ENCODE measurements at places on chromosomes 5 and 9.

DNA sequence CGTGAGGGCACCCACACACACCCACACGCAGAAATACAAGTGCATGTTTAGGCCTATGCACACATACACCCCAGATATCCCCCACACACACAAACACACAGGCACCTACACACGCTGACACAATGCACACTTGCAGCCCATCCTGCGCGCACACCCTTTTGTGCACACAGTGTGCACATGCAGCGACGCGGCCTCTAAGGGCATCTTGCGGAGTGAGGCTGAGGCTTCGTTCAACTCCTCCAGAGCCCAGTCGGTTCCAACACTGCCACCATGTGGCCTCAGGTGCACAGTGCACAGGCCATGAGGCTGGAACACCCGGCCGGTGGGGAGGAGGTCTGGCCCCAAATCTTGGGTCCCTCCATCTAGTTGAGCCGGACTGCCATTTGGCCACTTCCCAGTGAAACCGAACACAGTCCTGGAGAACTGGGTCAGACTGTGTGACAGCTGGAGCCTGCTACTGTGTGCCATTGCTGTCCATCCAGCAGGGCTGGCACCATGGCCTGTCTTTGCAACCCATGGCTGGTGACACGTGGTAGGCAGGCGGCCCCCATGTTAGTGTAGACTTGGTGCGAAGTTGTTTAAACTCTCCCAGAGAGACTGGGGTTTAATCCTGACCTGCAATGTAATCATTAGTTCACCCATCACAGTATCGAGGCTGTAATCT is 97.7 kb upstream of the MVB12B start:
- DNase-seq: peak; percentile 87

GRCh38 chr5:8288334-8288733 is 419.4 kb downstream of the MTRR start:
- DNase-seq: no peak

DNA sequence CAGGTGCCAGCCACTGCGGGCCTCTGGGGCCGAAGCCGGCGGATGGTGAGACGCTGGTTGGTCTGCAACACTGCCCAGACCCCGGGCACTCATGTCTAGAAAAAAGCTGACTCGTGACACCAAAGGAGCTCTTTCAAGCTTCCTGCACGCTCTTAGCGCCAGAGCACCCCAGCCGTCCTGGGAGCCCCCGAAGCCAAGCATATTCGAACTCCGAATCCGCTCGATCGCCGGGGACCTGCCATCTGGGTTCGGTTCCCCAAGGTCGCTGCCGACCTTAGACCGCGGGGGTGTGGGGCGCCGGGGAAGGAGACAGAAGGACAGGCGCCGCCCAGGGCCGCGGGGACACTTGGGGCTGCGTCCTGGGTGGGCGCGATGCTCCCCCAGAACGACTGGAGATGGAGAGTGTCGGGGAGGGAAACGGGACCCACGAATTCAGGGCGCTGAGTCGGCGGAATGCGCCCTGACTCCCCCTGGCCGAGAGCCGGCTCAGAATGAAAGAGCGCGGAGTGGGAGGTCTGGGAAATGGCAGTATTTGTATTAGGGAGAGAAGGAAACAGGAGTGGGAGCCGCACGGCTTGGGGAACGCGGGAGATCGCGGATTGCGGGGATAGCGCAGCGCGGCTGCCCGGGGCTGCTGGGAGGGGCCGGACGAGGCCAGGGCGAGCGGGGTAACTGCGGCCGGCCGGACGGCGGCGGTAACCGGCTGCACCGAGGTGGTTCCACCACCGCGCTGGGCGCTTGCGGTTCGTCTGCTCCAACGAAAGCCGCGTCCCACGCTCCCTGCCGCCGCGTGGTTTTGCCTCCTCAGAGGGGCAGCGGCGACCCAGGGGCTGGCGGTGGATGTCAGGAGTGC is 20.1 kb upstream of the MARCHF6 start:
- no peak for DNase-seq

DNA sequence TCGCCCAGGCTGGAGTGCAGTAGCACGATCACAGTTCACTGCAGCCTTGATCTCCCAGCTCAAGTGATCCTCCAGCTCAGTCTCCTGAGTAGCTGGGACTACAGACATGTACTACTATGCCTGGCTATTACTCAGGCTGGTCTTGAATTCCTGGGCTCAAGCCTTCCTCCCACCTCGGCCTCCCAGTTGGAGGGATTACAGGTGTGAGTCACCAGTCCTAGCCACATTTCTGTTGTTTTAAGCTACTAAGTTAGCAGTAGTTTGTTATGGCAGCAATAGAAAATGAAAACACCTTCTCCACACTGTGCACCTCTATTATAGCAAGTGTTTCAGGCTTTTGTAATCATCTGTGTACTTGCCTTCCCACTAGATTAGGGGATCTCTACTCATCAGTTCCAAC is 588.9 kb upstream of the TLE4 start:
- no peak for DNase-seq

DNA sequence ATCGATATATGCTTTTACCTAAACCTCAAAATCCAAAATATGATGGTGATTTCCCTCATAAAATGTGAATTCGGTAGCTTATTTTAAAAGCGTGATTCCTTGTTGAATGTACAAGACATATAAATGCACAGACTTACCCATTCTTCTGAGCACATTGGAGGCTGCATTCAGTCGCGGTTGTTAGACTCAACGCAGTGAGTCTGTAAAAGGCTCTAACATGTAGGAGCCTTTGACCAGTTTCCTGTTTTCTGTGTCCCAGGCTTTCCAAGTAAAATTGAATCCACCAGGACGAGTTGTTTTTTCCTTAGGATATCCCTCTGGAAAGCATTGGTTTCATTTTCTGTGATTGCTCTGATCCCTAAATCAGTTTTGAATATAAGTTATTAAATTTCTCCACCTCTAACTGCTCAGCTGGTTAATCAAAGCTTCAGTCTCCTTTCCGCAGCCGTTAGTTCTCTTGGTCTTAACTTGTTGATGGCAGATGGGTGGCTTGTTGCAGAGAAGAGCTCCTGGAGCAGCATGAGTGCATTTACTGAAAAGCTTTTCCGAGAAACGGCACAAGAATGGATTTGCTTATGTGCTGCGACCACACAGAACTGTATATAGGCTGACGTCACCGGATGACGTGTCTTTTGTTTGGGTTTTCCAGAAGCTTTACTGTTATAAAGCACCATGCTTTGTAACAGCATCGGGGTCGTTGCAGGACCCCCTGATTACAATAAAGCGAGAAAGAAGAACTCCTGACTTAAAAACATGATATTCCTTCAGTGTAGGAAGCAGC is at the start of gene LRRTM2:
TSS of gene LRRTM2 (minus strand) at position 565 of the 781 bp plus-strand sequence. CDS start at position 141, 424 bp downstream.
- no peak for DNase-seq
